Stimulated activated CD8-positive, alpha-beta memory T cell treated with anti-CD3 and anti-CD28 coated beads, Interleukin-15, amount 100 ng/mL, for 1 hour (primary cell): ENCODE measurements at places on chromosomes 3 and 15.

DNA sequence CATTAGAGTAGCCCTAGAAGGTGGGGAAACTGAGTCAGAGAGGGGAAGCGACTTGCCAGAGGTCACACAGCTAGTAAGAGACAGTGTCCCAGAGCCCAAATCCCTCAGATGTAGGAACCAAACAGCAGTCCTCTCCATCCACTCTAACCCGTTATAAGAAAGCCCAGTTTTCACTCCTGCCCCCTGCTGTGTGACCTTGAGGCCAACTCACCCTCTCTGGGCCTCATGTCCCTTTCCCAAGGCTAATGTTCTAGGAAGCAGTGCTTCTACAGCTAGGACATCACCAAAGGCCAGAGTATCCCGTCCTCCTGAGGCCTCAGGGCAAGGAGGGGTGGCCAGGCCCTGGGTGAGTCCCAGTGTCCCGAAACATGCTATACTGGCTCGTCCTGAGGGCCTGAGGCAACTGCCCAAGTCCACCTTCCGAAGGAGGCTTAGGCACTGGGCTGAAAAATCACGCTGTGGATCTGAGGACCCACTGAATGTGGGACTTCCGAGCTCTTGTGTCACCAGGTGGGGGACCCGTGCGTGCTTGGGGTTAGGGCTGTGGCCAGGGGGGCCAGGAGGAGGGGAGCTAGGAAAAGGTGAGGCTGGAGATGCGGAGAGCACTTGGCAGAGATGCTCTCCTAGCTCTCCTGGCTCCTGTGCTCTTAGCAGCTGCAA, 109.2 kb upstream of the SLC6A11 start:
- no peak for DNase-seq

- no peak for DNase-seq
Observed at GRCh38 chr3:122754929-122755328, 38.7 kb downstream of the HSPBAP1 start.

DNA sequence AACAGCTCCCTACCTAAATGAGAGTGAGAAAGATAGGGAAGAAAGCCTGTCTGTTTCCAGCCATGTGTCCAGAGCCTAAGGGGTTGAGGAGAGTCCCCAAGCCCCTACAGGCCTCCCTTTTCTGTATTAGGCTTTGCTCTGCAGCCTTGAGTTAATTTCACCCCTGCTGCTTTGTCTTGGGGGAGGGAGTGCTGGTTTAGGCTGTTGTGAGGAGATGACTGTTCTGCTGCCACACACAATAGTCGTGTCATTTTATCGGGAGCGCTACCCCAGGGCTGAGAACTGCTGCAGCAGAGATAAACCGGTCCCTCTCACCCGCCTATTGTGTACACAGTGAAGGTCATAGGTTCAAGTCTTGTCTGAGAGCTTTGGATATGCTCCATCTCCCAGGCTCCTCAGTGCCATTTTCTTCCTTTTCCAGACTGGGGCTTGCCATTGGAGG, 1.4 kb downstream of the ZNF609 start:
- no peak for DNase-seq

GRCh38 chr15:96818861-96819260, 488.4 kb downstream of the NR2F2 start:
- no peak for DNase-seq

GRCh38 chr3:176959867-176960266, 237.4 kb downstream of the TBL1XR1 start:
- DNase-seq = no peak

GRCh38 chr3:110414855-110415254, 656.8 kb upstream of the NECTIN3 start:
- no peak for DNase-seq

GRCh38 chr3:63353383-63353782, 75.3 kb downstream of the SYNPR start:
- no peak for DNase-seq

GRCh38 chr3:141578202-141578973, 91.6 kb downstream of the RASA2 start:
- DNase-seq = no peak

- DNase-seq = no peak
Observed at GRCh38 chr15:81886591-81886990, 159.2 kb downstream of the MEX3B start.

DNA sequence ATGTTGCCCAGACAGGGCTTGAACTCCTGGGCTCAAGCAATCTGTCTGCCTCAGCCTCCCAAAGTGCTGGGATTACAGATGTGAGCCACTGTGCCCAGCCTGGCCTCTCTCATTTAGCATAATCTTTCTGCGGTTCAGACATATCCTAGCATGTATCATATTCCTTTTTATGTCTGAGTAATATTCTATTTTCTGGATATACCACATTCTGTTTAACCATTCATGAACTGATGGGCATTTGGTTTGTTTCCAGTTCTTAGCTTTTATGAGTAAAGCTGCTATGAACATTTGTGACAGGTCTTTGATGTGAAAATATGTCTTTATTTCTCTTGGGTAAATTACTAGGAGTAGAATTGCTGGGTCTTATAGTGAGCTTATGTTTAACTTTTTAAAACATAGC, 23.5 kb downstream of the FAM81A start:
- no peak for DNase-seq

DNA sequence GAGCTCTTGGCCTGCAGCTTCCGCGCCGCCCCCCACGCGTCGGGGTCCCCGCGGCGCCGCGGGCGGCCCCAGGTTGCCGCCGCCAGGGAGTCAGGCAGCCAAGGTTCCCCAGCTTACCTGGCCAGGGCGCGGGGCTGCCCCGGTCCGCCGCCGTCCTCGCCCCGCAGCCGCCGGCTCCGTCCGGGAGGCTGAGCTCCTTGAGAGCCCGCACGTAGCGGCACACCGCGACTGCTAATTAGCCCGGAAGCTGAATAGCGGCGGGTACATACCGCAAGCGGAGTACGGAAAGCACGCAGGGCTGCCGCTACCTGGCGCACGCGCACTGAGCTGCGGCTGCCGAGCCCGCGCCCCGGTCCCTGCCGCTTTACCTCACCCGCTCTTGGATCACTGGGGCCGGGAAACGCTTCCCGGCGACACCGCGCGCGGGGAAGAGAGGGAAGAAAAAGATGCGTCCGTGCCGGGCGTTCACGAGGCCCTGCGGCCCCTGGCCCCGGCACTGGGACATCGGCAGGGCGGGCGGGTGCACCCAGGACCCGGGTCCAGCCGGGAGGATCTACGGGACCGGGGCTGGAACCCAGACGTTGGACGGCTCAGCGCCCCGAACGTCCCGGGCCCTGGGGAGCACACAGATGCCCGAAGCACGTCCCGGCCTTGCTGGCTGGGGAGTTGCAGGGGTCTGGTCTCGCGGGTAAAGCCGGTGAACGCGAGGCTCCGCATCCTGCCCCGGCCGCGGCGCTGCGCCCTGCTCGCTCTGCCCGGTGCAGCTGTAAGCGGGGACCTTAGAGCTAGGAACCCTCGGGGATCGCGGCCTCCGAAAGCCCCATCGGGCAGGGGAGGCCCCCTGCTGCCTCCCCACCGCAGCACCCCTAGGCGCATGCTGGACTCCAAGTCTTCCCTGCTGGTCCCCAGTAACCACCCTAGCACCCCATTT, at the start of gene GOLGA8B:
Gene GOLGA8B (minus strand): TSS at position 253 of the 931 bp plus-strand sequence. CDS start 47,739 bp downstream, outside the sequence.
- peak; percentile 48 for DNase-seq

GRCh38 chr15:69480932-69481331, 28.3 kb downstream of the RPLP1 start:
- no peak for DNase-seq

GRCh38 chr15:98446083-98446482, 202.3 kb upstream of the IGF1R start:
- DNase-seq = no peak

- no peak for DNase-seq
Observed at GRCh38 chr3:134476306-134476705, 9.5 kb downstream of the ANAPC13 start.

DNA sequence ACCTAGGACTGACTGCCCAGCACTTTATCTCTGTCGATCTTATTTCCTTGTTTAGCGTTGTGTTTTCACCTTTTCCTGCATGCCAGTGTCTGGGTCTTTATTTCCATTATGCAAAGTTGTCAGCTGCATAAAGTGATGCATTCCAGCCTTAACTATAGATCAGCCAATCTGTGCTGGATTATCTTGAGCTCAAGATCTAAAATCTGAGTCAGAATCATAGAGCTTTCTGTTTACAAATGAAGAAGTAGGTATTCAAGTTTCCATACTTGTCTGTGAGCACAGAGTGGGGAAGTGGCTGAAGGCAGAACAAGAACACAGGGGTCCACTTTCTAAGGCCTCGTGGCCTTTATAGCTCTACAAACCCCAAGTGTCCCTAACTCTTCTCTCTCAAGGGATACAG, 82.4 kb upstream of the PLCL2 start:
- DNase-seq = no peak

DNA sequence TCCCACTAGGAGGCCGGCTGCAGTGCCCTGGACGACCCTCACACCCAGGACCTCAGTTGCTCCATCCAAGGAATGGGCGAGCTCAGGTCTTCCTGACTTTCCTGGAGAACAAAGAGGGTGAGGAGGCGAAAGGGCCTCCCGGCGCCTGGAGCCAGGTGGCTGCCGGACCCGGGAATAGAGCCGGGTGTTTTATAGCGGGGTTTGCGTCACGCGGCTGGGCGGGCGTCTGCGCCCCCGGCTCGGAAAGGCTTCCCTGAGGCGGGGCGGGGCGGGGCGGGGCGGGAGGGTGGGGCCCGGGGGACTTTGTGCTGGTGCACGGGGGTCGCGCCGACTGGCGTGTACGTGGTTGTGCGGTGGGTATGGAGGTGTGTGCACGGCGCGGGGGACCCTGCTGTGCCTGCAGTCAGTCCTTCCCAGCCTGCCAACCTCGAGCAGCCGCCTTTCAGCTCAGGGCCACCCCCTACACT, 4.6 kb upstream of the PRKCD start:
- DNase-seq = no peak

- no peak for DNase-seq
Observed at GRCh38 chr3:56355570-56356185, 112.6 kb downstream of the ERC2 start.

DNA sequence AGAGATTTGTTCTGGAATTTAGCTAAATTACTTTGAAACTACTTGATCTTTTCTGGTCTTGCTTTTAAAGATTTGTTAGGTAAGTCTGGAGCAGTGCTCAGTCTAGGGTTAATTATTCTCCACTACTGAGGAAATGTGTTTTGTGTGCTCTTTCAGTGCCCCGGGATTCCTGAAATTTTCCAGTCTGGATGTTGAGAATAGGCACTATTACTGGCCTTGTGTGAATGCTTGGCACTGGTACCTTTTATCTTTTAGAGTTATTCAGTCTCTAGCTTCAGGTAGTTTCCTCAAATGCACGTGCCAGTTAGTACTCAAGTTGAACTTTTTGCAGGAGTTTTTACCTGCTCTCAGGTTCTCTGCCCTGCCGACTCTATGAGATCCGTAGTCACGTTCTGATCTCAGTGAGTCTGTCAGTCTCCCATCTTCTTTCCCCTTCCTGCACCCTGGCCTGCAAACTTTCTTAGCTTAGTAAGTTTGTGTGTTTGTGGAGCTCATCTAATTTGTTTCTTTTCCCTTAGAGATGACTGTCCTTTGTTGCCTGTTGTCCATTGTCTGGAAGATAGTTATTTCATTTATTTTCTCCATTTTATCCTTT, 39.5 kb downstream of the TCF12 start:
- no peak for DNase-seq

DNA sequence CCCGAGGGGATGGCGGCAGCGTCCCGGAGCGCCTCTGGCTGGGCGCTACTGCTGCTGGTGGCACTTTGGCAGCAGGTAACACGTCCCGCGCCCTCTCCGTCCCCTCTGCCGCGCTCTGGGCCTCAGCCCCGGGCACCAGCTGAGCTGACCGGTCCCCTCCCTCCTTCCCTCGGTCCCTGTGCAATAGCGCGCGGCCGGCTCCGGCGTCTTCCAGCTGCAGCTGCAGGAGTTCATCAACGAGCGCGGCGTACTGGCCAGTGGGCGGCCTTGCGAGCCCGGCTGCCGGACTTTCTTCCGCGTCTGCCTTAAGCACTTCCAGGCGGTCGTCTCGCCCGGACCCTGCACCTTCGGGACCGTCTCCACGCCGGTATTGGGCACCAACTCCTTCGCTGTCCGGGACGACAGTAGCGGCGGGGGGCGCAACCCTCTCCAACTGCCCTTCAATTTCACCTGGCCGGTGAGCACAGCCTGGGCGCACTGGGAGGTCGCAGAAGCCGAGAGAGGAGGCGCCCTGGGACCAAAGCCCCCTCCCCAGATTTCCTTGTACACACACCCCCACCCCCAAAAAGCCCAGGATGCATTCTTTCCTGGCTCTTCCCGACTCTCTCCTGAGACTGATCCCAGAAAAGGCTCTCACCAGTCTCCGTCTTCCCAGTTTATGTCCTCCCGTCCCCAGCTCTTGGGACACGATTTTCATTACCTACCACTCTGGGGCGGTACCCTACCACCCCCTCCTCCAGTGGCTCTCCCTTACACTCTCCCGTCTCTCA, 705 bp downstream of the DLL4 start:
- DNase-seq = no peak

- DNase-seq = peak; percentile 86
Observed at GRCh38 chr15:88546248-88547129, at the start of gene DET1. DET1 (minus strand) TSS chr15:88546681; CDS start chr15:88531705, 14,976 bp downstream.

GRCh38 chr3:143751643-143752178, 96.6 kb downstream of the SLC9A9 start:
- no peak for DNase-seq

DNA sequence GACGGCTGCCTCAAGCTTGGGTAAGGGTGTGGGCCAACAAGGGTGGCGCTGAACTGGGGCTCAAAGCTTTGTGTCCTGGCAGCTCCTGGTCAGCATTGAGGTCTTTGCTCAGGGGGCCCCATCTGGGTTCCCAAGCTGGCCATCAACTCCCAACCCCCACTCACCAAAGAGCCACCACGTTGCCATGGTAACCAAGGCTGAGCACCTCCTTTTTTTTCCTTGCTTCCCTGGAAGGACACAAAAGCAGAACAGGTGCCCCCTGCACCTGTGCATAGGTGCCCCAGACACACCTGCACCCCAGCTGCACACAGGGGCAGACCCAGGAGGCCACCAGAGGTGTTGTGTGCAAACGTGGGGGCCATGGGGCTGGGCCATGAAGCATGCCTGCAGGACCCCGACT, 16.5 kb downstream of the UROC1 start:
- DNase-seq = no peak

DNA sequence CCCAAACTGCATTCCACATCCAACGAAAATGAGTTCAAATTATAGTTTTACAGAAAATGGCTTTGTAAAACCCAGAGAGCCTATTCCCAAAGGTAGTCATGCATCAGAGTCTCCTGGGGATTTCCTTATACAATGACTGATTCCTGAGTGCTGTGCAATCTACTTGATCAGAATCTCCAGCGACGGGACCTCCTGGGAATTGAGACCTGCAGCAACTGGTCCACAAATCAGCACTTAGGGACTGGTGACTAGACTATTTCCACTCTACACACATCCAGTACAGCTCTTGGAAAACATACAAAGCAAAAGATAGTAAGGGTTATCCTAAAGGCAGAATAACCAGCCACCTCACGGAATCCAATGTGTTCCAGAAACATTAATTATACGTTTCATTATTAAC, 871.0 kb upstream of the CFAP20DC start:
- no peak for DNase-seq

DNA sequence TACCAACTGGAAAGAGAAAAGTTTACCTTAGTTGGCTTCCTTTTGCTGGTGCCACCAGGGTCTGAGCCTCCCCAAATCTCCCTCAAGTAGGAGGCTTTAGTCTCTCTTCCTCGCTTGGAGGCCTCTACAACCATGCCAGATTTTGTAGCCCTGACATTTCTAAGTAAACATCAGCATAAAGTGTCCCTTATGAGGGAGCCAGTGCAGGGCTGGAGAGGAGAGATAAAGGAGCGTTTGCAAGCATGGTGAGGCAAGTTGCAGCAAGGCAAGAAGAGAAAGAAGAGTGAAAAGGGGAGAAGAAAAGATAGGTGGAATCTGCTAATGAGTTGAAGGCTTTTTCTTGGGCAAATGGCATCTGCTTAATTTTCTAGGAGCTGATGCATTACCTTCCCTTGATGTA, 82.7 kb upstream of the FNDC3B start:
- no peak for DNase-seq
